ENCODE measurements at places on chromosomes 4 and X. TPM values are rescaled to one million over a fixed set of nuclear protein-coding genes. Genes with fewer than 3 reads are reported as not detected.

COL4A6 gene
- polyA plus RNA-seq, result 3.1 TPM

NR0B1 gene
- polyA plus RNA-seq, result not detected

C4orf50 gene
- 1.6 TPM for polyA plus RNA-seq

RBM10 gene
- 64.9 TPM for polyA plus RNA-seq

SUPT20HL1 gene
- not detected for polyA plus RNA-seq

ZCCHC18 gene
- 132 TPM for polyA plus RNA-seq
